ENCODE measurements at places on chromosomes 7 and 10.

DNA sequence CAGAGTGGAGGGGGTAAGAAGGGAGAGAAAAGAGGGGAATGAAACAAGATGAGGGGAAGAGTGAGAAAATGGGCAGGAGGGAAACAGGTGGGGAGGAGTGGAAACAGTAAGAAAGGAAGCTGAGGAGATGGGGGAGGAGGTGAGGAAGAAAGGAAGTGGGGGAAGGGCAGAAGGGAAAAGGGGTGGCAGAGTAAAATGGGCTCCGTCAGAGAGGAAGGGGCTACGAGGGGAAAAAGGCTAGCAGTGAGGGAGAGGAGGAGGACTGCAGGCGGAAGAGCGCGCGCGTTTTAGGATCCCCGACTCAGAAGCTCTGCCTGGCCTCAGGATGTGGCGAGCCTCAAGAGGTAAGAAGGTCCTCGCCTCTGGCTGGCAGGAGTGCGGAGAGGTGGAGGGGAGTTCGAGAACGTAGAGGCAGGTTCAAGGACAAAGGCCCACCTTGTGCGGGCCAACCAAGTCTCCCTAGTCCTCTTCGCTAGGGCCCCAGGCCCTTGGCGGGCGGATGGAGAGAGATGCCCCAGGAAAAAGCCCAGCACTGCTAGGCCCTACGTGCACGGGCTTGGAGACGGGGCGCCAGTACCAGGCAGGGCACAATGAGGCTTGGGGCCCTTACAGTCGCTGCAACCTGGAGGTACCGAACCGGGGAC lies 5.8 kb upstream of the NKX2-3 start:
- DNase-seq, result no peak

DNA sequence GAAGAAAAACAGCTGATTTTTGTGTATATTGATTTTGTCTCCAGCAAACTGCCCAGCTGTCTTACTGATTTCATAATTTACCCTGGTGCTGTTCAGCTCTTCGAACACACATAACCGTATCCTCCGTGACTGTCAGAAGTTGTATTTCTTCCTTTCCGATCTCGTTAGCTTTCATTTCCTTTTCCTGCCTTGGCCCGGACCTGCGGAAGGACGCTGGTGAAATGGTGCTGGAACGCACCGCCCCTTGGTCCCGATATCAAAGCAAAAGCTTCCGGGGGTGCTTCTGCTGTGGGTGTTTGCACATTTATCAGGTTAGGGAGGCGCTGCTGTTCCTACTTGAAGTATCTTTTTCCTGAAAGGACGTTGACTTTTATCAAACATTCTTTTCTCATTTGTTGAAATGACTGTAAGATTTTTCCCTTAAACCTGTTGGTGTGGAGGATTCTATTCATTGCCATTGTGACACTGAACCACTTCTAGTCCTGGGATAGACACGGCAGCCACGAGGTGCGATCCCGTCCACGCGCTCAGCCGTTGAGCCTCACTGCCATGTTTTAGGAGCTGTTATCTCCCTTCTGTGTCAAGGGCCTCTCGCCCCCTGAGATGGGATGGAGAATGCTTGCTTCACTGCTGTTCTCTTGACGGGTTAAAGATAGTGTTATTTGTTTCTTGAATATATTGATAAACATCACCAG lies 72.6 kb downstream of the FOXL3 start:
- DNase-seq, result no peak

- no peak for DNase-seq
These were observed 1.4 kb upstream of the PDE1C start for GRCh38 chr7:32071466-32072091.

GRCh38 chr7:94449151-94449725 lies 54.5 kb downstream of the COL1A2 start:
- DNase-seq, result no peak

DNA sequence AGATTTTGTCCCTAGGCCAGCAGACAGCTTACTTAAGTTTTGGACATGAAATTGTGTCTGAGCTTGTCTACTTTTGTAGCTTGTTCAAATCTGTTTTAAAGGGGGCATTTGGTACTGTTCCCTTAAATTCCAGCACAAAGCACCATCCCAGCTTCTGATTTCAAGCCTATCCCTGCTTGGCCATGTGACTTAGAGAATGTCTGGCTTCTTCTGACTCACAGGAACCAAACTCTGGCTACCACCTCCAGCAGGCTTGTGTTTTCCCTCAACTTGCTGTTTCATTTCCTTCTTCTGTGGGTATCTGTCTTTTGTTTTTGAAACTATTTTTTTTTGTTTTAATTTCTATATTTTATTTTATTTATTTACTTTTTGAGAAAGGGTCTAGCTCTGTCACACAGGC lies 97.9 kb upstream of the FZD8 start:
- DNase-seq, result peak; percentile 0

Data from HS-5 (cell line).